T-helper 2 cell (primary cell): ENCODE measurements at places on chromosomes 5 and 9.

- no peak for DNase-seq
Observed at GRCh38 chr5:150113047-150113744, 26.8 kb upstream of the CSF1R start.

DNA sequence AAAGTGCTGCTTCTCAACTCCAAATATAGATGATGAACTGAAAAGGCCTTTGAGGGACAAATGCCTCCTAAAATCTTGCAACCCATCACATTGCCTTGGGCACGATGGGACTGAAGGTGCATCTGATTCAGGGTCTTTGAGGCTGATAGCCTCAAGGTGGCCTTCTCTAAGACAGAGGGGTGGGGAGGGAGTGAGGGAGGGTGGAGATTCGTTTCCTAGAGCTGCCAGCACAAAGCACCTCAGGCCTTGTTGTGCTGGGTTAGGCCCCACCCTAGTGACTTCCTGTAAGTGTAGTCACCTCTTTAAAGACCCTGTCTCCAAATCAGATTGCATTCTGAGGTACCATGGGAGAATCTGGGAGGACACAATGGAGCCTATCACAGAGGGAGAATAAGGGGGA, 57.1 kb downstream of the BARX1 start:
- DNase-seq, result no peak

DNA sequence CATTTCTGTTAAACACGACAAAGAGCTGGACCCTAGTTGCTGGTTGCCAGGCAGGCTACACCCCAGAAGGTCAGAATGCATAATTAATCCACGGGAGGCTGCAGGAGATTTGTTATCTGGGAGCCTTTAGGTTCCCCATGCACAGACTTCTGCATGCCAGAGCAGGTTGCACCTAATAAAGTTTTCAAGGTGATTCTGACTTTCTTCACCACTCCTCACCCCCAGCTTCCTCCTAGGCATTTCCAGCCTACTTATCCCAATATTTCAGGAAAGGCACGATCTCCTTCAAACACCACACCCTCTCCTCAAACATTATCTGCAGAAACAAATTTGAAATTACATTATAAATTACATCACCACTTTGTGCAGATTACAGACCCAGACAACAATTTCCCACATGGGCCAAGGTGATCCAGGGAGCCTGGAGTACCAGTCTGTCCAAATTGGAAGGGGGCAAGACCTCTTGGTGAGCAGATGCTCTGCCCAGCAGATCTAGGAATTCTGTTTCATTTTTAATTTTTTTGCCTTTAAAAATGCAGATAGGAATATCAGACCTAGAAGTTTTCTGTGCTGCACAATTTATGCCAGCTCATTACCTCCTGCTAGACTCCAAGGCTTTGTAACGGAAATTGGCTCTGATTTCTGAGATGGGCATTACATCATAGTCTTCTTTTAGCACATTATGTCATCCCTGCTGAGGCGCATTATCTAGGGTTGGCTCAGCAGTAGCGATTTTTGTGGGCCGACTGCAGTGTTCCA, 363.4 kb upstream of the SLC30A5 start:
- DNase-seq, result no peak

DNA sequence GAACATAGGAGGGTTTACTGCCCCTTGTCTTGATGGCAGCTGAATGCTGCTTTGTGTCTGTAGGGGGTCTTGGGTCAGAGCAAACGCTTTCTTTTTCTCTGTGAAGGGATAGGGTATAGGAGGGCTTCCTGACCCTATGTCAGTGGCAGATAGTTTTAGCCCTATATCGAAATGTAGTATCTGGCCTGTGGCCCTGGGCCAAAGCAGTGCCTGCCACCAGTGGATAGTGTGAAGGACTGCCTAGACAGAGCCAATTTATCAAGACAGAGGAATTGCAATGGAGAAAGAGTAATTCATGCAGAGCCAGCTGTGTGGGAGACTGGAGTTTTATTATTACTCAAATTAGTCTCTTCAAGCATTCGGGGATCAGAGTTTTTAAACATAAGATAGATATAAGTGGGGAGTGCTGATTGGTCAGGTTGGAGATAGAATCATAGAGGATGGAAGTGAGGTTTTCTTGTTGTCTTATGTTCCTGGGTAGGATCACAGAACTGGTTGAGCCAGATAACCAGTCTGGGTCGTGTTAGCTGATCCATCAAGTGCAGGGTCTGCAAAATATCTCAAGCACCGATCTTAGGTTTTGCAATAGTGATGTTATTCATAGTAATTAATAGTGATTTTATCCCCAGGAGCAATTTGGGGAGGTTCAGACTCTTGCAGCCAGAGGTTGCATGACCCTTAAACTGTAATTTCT, 178.5 kb downstream of the GDNF start:
- no peak for DNase-seq

DNA sequence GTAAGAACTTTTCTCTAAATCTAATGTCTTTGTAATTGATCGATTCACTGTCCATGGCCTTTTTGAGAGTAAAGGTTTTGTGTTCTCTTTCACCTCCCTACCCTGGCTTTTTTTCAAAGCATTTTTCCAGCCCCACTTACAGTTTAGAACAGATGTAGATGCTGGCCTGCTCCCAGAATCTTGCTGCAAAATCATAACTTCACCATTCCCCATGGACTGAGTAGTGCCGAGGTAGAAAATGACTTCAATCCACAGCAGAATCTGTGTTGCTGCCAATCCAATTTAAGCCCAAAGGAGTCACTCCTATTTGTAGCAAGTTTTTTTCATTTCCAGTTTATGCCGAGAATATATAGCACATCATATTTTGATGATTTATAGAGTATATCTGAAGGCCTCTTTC, 46.5 kb upstream of the CEMIP2 start:
- DNase-seq, result no peak

GRCh38 chr9:104988539-104988938, 60.6 kb upstream of the ABCA1 start:
- no peak for DNase-seq

DNA sequence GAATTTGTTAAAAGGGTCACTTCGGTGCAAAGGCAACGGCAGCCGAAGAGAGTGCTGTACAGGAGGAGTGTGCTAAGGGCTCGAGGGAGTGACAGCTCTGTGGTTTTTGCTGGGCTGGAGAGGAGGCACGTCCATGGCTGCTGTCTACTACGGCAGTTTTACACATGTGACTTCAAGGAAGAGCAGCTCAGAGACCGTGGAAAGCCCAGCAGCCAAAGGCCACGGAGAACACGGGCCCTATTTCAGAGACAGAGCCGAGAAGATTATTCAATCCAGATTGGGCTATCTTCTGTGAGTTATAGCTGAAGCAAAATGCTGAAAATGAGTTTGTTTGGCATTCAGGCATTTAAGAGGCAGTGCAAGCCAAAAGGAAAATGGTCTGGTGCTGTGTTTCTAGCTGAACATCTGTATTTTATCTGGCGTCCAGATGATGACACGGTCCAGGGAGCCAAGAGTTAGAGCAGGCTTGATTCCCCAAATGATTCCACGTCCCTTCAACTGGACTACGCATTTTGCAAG, 96.4 kb downstream of the RFK start:
- DNase-seq, result no peak

GRCh38 chr5:139199321-139199720, 1.2 kb upstream of the SIL1 start:
- DNase-seq, result no peak

- no peak for DNase-seq
Observed at GRCh38 chr9:134325096-134325812, 1.0 kb upstream of the RXRA start.

GRCh38 chr5:170451747-170452365, 52.0 kb upstream of the KCNIP1 start:
- DNase-seq, result no peak

GRCh38 chr9:109639674-109640579, 140.1 kb upstream of the PALM2AKAP2 start:
- peak; percentile 23 for DNase-seq

DNA sequence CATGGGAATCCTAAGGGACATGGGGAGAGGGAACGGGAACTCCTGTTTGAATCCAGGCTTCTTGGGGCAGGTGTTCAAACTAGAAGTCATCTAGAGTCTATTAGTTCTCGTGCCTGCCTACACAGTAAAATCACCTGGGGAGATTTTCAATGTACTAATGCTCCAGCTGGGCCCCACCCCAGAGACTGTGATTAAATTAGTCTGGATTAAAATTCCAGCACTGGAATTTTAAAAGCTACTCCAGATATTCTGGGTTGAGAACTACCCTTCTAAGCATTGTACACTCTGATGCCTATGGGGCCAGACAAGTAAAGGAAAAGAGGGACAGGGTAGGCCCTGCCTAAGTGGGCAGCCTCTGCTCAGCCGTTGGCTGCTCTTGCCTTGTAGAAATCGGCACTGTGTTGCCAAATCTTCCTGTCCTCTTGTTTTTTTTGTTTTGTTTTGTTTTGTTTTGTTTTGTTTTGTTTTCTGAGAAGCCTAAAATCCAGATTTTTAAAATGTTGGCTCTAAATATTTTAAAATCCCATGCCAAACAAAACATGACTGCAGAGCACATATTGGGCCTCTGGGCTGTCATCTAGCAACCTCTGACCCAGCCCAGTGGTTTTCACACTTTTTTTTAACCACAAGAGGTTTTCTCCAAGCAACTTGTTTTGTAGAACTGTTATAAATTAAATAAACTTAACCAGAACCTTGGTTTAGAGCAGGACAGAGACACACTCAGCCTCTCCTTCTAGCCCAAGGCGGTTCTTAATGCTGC, 29.0 kb downstream of the ADRB2 start:
- DNase-seq, result no peak

GRCh38 chr5:83895860-83896259, 175.2 kb upstream of the HAPLN1 start:
- no peak for DNase-seq

- DNase-seq, result peak; percentile 36
Observed at GRCh38 chr5:154811653-154812465, 38.5 kb downstream of the FAXDC2 start.

DNA sequence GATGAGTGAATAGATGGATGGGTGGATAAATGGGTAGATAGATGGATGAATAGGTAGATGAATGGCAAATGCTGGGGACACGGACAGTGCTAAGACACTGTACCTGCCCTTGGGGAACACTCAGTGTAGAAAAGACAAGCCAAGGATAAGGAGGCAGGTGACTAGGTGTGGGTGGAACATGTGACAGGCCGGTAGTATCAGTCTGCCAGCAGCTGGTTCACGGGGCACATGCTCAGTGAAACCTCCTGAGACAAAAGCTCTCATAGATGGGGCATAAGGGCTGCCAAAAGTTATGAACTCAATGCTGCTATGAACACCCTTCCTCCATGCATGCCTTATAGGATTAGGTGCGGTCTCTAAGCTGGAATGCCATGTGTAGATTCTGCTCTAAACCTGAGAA, 71.0 kb downstream of the C5orf15 start:
- DNase-seq, result no peak

GRCh38 chr9:19926774-19927173, 137.9 kb upstream of the SLC24A2 start:
- DNase-seq, result no peak

DNA sequence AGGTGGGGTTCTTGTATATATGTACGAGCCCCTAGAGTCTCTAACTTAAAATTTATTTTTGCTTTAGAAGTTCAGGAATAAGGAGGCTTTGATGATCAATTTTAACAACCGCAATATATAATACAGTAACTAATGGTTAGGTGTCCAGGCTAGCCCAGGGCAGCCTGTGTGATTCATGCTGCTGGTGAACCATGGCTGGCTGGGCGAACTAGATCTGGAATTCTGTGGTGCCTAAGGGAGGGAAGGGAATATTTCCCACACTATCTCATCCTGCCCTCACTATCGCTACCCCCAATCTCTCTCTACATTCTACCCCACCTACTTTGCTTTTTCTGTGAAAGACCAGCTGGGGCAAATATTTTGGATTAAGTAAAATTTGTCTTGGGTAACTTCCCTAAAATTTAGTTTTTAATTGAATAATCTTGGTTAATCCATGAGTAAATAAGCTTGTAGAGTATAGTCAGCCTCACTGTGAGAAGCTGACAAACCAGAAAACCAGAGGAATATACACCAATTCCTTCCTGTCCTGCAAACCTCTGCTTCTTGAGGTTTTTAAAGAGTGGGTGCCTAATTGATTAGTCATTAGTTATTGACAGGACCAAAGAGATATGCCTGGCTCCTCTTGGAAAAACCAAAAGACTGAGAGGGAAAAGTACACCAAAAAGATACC, 115.1 kb upstream of the CCDC152 start:
- DNase-seq, result no peak

- no peak for DNase-seq
Observed at GRCh38 chr5:66881480-66882161, 285.4 kb downstream of the MAST4 start.

GRCh38 chr9:31969552-31969951, 414.9 kb upstream of the ACO1 start:
- DNase-seq, result no peak

DNA sequence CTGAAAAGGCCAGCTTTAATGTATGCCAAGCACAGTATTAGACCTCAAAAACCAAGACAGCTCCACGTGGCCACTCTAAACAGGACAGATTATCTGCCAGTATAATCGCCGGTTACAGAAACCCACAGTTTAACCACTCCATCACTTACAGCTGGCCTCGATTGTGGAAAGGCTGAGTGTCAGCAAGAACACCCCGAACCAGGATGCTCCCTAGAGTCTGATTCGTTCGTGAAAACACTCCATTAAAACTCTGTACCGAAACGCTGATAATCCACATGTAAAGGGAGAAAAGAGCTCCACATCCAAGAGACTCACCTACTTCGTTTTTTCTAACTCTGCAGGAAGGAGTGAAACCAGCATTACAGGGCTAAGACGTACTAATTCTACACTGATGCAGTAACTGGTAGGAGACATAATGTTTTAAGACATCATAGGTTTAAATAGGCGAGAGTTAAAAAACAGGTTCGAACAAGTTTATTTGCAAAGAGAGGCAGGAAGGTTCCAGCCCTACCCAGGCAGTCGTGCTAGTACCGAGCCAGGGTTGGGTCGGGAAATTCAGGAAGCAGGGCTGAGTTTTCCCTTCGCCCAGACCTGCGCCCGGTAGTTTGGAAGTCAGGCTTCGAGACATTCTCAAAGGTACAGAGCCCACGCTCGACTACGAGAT, 949 bp downstream of the SERINC5 start:
- peak; percentile 83 for DNase-seq

DNA sequence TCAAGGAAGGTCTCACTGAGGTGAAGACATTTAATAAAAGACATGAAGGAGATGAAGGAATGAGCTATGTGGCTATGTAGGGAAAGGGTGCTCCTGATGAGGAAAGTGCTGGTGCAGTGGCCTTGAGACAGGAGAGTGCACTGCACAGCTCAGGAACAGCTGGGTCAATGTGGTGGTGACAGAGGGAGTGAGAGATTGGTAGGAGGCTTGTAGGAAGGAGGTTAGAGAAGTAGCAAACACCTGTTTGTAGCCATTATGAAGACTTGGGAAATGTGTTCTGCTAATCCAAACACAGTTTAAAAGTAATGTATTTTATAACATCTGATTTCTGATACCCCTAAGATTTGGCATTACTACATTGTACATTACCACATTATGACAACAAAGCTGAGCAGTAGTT, 115.1 kb upstream of the MTAP start:
- DNase-seq, result no peak
